ENCODE measurements at places on chromosomes 5 and 9.

GRCh38 chr9:96245399-96245798, 56.6 kb downstream of the HSD17B3 start:
- no peak for DNase-seq

- no peak for DNase-seq
These were observed 327.4 kb downstream of the SH3GL2 start for GRCh38 chr9:17906176-17906840.

DNA sequence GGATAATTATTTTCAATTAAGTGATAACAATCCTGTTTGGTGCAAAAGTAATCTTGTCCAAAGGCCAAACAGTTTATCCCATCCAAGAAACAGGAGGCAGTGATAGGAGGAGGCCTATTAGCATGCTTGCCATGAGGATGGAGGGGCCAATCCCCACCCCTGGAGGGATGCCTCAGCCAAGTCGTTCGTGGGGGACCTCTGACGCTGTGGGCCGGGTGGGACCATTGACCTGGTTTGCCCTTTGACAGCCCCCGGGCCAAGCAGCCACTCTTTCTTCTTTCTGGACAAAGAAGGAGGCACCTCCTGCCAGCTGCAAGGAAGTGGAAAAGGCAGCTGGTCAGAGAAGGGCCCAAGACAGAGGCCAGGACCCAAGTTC, 39.5 kb upstream of the GRHPR start:
- DNase-seq, result no peak

DNA sequence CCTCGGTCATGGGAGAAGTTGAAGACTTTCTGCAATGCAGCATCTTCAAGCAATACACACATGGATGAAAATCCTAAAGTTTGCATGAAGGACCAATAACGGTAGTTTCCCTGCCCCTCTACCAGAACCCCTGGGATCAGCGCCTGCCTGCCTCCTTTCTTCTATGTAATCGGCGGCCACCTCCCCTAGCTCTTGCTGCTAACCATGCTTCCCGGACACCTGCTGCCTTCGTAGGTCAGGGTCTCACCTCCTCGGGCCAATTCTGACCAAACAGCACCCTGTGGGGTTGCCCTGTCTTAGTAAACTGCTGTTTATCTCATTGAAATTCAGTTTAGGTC, 388 bp upstream of the MED10 start:
- no peak for DNase-seq

DNA sequence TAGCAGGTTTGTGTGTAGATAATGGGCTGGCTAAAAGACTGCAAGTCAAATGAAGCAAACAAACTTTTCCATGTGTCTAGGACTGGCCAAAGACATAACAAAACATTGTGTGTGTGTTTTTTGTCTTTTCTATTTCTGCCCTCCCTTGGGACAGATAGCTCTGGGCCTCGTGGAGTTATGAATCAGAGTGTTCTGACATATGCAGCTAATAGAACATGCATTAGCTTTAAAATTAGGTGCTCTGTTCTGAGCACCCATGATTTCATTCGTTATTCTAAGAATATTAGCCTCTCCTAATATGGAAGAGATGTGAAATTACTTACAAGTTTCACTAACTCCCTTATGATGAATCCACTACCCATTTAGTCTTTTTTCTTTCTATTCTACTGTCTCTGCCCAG, 367.3 kb upstream of the PAPPA start:
- DNase-seq, result no peak

DNA sequence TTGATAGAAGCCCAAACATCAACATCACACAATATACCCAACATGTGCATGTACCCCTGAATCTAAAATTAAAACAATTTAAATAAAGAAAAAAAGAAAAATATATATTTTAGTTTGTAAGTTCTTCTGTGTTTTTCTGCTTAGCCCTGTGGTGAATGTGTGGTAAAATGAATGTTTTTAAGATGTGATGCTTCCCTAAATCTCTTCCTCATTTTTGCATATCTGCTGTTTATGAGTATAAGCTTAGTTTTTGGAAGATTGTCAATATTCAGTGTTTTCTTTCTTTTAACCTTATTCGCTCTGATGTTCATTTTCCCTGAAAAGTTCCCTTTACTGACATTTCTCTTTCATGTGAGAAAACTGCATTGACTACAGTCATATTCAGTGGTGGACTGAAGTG, 44.4 kb upstream of the DAB2 start:
- DNase-seq, result no peak

- no peak for DNase-seq
These were observed 42.4 kb downstream of the EXD3 start for GRCh38 chr9:137380606-137381005.

GRCh38 chr9:26975728-26976707, 19.8 kb downstream of the IFT74 start:
- no peak for DNase-seq

DNA sequence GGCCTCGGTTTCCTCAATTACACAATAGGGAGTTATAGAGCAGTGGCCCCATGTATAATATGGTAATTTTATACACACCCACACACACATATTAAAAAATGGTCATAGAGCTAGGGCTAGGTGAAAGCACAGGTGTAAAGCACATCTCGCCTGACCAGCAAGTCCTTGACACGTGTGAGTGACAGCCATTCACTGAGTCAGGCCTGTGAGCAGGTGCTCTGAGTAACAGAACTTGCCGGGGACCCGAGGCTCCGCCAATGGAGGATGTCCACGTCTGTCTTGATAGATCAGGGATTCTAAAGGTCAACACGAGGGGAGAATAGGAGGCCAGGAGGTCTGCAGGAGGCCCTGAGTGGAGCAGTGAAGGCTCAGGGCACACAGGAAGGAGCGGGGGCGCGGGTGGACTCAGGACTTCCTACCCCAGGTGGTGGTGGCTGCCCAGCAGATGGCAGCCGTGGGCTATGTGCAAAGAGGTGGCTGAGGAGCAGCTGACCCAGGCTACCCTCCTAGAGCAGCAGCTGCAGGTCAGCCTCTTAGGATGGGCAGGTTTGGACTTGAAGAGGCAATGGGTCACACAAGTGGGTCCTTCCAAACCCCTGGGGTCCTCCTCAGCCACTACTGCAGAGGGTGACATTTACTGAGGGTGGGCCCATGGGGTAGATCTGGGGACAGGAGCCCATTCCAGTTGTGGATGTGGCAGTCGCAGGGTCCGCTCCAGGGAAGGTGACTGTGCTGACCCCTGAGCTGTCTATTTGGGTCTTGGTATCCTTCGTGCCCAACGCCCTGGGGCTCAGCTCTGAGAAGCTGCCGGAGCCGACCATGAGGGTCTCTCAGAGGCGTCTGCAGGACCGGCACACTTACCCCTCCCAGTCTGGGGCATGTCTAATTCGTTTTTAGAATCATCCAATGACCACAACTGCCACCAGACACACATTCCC, 45.9 kb downstream of the PRRT1B start:
- DNase-seq, result no peak

DNA sequence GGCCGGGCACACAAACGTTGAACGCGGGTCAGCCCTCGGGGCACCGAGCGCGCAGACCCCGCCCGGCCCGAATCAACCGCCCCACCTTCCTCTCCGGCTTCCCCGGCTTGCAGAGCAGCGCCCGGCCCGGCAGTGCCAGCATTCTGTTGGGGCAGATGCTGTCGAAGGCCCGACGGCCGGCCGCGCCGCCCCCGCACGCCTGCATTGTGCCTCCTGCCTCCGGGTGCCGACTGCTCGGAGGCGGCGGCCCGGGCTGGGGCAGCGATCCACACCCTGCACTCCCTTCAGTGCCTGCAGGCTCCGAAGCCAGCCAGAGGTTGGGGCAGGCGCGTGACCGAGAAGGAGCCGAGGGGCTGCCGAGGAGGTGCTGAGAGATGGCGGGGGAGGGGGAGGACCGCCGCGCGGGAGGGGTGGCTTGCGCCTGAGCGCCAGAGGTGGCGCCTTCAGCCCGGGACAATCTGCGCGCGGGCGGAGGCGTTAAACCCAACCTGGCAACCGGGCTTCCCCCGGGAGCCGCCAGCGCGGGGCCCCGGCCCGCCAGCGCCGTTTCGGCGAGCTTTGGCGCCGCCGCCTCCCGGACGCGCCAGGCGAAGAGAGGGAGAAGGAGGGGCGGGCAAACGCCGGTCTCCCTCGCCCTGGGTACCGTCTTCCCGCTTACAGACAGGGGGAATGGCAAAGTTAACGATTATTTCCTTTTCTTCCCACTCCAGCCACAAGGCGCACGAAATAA, at the start of gene MCIDAS:
MCIDAS (minus strand) TSS at position 382 of the 730 bp plus-strand sequence; CDS start at position 205, 177 bp downstream.
- peak; percentile 11 for DNase-seq

DNA sequence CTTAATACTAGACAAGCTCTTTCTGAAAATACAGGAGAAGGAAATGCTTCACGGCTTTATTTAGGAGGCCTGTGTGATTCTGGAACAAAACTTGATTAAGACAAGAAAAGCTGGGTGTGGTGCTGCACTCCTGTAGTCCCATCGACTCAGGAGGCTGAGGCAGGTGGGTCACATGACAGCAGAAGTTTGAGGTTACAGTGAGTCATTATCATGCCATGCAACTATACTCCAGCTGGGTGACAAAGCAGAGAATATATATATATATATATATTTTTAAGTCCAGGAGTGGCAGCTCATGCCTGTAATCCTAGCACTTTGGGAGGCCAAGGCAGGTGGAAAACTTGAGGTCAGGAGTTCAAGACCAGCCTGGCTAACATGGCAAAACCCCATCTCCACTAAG, 33.1 kb upstream of the SPIN1 start:
- DNase-seq, result no peak

- no peak for DNase-seq
These were observed 257.5 kb downstream of the GADD45G start for GRCh38 chr9:89862316-89862715.

GRCh38 chr5:153460421-153460820, 30.0 kb upstream of the GRIA1 start:
- no peak for DNase-seq

GRCh38 chr9:107932046-107932445, 442.5 kb upstream of the KLF4 start:
- DNase-seq, result no peak

DNA sequence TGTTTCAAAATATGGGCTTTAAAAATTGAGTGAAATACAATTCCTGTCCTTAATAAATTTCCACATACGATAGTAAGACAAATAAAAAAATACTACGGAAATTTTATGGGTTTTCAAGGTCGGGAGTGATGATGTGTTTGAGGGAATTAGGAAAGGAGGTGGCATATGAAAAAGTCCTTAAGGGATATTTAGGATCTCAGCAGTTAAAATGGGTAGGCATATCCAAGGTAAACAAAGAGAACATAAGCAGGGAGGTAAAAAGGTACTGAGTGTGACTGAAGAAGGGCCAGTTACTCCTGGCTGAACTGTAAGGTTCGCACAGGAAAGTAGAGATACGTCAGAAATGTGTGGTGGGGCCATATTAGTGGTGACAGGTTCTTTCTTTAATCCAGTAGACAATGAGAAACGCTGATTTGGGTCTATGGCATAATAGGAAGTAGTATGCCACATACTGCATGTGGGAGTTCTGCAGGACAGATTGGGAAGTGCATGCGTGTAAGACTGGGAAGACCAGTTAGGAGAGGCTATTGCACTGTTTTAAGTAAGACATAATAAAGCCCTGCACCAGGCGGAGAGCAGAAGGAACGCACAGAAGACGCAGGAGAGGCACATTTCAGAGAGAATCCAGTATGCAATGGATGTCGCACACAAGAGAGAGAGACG, 937 bp upstream of the HMGCR start:
- DNase-seq, result no peak

DNA sequence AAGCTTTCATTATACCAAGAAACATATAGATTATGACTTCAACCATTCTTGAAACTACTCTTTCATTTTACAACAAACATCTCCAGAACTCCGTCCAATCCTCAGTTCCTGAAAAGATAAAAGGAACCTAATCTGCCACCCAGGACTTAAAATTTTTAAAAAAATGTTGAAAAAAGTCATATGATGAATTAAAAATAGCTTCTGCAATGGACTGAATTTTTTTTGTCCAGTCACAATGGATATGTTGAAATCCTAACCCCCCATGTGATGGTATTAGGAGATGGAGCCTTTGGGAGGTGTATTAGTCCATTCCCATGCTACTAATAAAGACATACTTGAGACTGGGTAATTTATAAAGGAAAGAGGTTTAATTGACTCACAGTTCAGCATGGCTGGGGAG, 2.7 kb upstream of the ALDH1A1 start:
- DNase-seq, result no peak

DNA sequence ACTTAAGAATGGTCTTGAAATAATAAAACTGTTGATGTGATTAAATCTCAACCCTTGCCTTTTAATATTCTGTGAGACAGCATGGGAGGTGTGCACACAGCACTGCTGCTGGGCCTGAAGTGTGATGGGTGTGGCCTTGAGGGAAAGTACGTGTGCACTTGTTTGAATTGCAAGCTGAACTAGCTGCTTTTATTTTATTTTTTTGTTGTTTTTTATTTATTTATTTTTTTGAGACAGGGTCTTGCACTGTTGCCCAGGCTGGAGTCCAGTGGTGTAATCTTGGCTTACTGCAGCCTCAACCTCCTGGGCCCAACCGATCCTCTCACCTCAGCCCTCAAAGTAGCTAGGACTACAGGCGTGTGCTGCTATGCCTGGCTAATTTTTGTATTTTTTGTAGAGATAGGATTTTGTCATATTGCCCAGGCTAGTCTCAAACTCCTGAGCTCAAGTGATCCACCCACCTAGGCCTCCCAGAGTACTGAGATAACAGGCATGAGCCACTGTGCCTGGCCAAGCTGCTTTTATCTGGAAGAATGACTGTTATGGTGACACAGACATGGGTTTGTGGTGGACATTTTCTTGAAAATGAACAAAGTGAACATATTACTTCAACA, 58.9 kb downstream of the GPR107 start:
- no peak for DNase-seq

DNA sequence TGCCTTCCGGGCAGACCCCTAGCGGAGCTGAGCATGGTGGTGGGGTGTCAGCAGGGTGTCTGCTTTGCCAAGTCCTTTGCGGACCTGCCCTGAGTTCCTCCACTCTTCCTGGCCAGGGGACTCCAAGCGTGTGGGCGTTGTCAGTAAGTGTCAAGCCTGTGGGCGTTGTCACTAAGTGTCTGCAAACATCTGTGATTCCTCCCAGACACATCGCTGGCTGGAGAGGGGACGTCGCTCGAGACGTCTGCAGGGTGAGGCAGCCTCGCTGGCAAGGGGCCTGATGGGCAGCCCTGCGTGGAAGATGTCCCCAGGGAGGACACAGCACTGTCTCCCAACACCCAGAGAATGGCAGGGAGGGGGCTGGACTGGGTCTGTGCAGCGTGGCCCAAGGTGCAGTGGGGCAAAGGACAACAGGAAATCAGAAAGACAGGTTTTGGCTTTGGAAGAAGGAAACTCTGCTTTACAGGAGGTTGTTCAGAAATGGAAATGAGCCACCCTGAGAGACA, 28.8 kb downstream of the ADAMTSL2 start:
- no peak for DNase-seq

DNA sequence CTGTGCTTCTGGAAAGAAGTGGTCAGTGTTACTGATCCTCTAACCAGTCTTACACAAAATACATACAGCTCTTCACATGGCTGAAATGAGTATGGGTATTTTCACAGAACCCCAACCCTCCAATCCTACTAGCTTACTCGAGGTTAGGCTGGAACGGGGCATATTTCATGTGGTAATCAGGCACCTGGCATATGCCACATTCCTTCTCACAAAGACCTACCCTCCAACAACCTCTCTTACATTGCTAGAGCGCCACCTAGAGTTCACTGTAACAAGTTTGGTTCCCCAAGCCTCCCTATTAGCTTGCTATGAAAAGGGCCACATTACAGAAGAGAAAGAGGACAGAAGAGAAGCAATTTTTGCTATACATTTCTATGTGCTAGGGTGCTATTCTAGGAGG, 597.3 kb downstream of the PRELID2 start:
- DNase-seq, result no peak
